ENCODE measurements at places on chromosomes 12 and 14.

DNA sequence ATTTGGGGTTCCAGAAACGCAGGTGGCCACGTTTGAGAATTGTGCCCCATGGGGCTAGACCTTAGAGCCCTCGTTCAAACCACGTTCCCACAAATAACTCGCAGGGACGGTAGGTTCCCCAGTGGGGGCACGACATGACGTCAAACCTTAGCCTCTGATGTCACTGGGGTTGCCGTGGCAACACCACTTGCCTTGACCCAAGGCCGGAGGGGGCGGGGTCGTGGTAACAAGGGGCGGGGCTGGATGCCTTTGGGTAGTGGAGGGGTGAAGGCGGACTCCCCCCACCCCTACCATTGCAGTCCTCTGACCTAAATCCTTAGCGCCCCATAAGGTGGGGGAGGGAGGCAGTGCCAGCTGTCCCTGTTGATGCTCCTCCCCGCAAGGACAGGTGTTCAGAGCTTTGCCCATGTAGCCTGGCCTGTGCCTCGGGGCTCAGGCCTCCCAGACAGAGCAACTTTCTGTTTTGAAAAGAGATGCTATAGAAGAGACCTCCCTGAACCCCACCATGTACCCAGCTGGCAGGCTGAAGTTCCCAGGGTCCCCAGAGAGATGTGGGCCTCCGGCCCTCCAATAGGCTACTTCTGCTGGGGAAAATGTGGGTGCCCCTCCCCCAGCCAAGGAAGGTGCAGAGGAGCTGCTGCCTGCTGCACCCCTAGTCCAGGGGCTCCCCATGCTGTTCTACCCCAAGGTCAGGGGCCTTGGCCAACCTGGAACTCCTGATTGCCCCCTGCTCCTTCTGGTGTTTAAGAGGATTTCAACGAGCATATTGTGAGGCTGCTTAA, 1.9 kb downstream of the FAM222A start:
- no peak for DNase-seq

DNA sequence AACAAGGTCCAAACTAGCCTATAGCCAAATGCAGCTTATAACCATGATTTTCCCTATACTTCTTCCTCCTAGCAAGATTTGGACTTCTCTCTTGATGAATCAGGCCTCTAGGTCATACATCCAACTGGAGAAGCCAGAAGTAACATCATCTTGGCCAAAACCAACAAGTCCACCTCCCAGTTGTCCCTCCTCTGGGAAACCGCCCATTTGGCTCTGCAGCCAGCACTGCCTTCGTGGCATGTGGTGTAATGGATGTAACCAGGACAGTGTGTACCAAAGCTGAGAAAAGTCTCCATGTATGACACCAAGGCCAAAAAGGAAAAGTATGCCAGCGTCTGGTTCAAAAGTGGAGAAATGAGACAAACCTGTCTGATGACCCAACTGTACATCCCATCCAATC, 59.3 kb upstream of the VASH1 start:
- no peak for DNase-seq

DNA sequence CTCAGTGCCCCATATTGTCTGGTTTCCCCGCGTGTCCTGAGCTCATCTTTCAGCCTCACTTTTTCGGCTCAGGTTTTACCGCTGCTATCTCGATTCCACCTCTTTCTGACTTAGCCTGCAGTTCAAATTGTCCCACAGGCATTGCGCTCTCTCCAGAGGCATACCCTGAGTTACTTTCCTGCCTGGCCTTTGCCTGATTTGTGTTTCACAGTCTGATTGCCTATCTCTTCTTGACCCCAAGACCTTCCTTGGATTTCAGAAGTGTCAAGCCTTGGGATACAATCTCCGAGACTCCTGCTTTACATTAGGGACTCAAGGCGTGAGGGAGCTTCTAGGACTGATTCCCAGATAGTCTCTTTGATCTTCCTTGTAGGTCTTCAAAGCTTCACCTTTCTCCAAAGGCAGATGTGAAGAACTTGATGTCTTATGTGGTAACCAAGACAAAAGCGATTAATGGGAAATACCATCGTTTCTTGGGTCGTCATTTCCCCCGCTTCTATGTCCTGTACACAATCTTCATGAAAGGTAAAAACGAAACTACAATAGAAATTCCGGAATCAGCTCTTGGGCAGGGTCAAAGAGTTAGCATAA, 629 bp downstream of the LETMD1 start:
- DNase-seq, result no peak

DNA sequence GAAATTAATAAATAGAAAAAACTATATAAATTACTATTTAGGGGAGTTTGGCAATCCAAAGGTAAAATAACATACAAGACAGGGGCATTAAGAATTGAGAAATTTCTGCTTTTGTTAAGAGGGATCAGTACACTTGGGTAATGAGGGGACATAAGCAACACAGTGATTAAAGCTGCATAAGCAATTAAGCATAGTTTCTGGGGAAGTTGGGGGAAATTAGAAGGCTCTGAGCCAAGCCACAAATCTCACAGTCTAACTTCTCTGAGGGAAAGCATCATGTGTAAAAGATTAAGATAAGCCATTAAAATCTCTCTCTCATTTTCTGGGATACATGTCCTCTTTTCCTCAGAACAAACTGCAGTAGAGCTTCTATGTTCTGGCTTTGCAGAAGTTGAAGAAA, 533.9 kb upstream of the LRFN5 start:
- DNase-seq, result no peak
